Suprapubic skin (tissue), 4 donors: ENCODE measurements at places on chromosomes 1 and 21. TPM values are rescaled to one million over a fixed set of nuclear protein-coding genes. Genes with fewer than 3 reads are reported as not detected.

DNA sequence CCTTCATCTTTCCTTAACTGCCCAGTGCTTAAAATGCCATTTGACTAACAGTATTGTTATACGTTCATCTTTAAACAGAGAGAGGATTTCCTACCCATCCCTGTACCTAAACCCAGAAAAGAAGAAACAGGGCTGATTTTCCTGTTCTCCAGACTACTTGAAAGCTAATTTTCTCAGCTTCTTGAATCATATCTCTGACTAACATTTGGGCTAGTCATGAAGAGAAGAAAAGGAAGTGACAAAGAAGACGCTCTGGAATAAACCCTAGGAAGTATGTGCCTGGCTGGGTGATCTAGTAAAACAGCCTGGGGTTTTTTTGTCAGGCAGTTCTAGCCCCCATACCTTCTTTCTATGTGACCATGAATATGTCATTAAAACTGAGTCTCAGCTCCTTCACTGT lies 44.8 kb upstream of the SGIP1 start:
- DNase-seq = no peak

DNA sequence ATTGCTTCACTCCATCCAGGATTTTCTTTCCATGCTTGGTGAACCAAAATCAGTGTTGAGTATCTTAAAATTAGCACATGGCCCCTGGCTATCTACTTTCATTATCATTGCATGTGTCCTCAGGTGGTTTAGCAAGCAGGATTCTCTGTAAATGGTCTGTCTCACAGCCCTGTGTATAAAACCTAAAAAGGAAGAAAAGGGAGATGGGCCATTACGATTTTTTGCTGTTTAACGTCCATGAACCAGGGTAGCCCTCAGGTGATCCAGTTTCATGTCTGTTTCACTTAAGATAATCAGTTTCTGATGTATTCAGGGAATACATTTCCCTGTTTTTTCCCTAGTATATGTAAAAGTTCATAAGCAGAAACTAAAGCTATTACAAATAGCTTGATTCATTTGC lies 238.2 kb downstream of the NFIA start:
- no peak for DNase-seq

- no peak for DNase-seq
Measured at GRCh38 chr1:7300893-7301663, 470.0 kb upstream of the VAMP3 start.

DNA sequence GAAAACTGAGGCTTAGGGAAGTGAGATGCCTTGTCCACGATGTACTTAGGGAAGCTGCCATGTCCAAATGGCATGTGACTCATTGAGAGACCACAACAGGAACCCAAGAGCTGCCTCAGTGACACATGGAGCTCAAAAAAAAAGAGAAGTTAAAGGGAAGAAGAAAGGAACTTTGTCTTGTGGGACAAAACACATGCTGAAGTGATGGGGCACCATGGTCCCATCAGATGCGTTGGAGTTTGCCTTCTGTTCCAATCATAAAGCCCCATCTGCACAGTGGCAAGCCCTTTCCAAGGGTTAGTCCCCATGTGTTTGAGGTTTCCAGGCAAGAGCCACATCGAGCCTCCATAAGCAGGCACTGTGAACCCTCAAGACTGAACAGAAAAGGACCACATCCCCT lies 8.0 kb downstream of the MED8 start:
- no peak for DNase-seq

- no peak for DNase-seq
Measured at GRCh38 chr1:60390593-60391282, 317.2 kb upstream of the C1orf87 start.

DNA sequence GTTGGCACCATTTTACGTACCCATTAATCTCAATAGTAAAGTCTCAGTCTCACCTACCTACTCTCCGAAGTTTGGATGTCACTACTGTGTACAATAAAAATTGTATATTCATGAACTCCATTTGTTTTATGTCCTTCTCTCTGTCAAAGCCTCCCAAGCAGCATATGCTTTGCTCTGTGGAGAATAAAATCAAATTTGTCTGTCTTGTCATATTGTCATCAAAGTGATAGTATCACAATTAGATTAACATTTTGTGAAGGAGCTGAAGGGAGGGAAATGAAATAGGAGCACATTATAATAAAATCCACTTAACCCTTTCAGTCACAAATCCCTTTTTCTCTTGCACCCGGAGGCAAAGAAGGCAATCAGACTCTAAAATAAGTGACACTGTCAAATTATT lies 177.1 kb upstream of the RRP15 start:
- DNase-seq = no peak

DNA sequence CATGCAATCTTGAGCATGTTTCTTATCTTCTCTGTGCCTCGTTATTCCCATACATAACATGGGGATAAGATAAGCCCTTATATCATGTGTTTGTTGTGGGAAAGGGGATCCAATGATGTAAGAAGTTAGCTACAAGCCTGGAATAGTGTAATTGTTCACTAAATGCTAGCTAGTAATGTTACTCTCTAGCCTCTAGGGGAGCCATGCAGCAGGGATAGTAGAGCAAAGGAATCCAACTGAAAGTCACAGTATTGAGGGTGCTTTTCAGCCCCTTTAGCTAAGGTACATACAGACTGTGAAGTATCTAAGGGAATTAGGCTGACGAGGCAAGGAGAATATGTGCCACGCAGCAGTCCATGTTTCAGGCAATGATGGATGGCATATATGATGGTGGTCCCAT lies 46.9 kb downstream of the IL23R start:
- DNase-seq = no peak

DNA sequence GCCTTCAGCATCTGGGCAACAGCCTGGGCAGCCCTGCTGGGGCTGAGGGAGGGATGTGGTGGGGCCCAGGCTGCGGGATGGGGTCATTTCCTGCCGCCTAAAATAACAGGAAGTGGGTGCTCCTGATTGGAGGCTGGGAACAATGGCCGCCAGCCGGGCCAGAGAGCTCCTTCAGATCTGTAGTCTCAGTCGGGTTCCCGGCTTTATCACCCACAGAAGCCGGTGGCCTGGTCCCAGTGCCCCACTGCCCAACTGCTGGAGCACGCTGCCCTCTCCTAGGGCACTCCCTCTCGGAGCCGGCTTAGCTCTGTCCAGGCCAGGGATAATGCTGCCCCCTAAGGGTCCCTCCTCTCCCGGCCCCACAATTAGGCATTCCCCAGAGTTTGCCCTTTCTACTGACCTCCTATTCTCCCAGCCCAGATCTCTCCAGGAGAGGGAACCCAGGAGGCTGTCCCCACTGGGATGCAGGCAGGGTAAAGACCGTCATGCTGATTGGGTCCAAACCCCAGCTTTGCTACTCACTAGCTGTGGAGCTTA lies 5.1 kb downstream of the MAP7D1 start:
- DNase-seq = peak; percentile 88

Gene SLC9A1
- 28.1 TPM for total RNA-seq

Gene RBP7
- total RNA-seq = 26.4 TPM

Gene CRYAA
- not detected for total RNA-seq

Gene ATXN7L2
- total RNA-seq = 8.4 TPM

Gene S100A14
- 555 TPM for total RNA-seq
